Stimulated activated CD4-positive, alpha-beta T cell treated with anti-CD3 and anti-CD28 coated beads, Interleukin-1b, Interleukin-23, amount 100 ng/mL, for 48 hours (primary cell): ENCODE measurements at places on chromosomes 2 and 18.

DNA sequence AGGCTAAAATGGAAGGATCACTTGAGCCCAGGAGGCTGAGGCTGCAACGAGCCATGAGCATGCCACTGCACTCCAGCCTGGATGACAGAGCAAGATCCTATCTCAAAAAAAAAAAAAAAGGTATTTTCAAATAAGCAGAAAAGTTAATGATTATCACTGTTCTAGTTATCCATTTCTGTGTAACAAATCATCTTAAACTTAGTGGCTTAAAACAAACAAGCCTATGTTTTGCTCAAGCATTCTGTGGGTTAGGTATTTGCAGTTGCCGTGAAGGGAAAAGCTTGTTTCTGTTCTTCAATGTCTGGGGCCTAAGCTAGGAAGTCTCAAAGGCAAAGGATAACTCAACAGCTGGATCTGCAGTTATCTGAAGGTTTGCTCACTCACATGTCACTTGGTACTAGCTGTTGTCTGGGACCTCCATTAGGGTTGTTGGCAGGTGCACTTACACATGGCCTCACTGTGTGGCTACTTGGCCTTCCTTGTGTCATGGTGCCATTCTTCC, 14.1 kb downstream of the MFF start:
- DNase-seq = no peak

DNA sequence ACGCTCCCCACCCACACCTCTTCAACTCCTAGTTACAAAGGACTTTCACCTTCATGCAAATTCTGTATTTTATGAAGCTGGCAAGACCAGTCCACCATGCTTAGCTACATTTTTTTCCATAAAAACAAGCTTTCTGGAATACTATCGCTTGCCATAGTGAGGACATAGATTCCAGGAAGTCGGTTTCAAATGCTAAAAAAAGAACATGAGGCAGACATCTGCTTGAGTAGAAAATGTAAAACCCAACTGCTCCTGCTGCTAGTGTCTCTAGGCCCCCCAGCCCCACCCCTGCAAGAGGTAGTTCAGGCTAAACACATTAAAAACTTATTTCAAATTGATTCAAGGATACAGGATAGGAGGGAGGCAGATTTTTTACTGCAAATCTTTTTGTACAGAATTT, 148.9 kb downstream of the SMAD2 start:
- no peak for DNase-seq

DNA sequence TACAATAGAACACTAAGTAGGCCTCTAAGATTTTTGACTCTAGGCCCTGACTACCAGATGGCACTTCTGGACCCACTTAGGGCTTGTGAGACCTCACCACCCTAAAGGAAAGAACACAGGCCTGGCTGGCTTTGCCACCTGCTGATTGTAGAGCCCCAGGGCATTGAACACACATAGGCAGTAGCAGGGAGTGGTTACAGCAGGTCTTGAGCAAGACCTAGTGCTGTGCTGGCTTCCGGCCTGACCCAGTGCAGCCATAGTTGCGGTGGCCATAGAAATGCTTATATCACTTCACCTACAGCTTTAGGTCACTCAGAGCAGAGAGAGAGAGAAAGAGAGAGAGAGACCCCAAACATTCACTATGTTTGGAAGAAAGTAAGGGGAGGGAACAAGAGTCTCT, 223.2 kb downstream of the LRATD1 start:
- no peak for DNase-seq

DNA sequence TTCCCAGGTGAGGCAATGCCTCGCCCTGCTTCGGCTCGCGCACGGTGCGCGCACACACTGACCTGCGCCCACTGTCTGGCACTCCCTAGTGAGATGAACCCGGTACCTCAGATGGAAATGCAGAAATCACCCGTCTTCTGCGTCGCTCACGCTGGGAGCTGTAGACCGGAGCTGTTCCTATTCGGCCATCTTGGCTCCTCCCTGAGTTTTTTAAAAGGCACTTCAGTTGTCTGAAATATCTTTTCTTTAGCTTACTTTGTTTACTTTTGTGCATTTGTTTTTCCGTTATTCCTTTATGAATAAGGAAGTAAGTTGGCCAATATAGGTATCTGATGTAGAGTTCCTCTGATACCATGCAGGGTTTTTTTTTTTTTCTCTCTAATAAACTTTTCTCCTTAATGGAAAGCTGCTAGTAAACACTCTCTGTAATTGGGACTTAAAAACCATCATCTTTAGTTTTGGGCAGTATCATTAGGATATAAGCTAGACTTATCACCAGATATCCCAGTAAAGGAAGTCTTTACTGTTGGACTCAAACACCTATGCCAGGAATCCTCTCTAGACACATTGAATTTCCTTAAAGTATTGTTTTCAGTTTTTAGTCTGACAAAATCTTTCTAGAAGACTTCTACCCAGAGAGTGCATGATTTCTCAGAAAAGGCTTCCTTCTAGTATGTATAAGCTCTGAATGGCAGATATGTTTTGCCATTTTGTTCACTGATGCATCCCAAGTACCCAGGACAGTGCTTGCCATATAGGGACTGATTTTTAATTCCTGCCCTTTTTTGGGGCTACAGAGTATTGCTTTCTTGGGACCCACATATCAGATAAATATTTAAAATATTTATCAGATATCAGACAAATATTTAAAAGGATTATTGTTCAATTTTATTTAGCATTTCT, 35.8 kb upstream of the DYSF start:
- no peak for DNase-seq

DNA sequence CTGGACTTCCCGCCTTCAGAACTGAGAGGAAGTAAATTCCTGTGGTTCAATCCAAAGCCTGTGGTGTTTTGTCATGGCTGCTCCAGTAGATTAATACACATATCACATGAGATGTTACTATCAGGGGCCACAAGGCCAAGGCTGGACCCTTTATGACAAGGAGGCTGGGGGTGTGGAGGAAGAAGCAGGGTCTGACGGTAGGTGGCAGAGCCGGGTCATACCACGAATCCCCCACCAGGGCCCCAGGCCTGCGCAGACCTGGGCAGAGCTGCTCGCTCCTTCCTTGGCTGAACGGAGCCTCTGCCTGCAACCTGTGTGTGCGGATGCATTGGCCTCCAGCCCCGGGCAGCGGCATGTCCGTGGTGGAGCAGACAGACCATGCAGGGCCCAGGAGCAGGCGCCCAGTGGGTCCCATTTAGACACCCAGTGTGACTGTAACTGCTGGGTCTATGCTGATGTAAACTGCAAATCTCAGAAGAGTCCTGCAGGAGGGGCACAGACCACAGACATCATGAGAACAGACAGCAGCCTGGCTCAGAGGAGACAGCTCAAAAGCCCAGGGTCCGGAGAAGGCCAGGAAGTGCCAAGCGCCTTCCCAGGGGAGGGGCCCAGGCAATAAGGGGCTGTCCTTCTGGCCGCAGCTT, 155.2 kb downstream of the PXDN start:
- DNase-seq = no peak

DNA sequence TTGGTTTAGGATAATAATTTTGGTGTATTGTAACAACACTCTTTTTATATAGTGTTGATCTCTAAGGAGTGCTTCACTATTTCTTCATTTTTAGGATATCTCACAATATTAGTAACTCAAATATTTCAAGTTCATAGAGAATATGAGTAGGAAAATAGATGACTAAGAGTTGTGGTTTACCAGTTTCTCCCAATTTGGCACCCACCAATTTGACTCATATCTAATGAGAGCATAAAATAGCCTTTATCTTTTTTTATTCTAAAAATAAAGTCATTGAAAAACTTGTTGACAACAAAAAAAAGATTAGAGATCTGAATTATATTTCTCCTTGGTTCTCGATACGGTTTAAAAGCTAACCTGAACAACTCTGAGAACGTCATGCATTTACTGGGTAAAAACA, 204.0 kb downstream of the PARD3B start:
- no peak for DNase-seq

GRCh38 chr2:202387608-202388342, 11.6 kb downstream of the BMPR2 start:
- DNase-seq = peak; percentile 37

DNA sequence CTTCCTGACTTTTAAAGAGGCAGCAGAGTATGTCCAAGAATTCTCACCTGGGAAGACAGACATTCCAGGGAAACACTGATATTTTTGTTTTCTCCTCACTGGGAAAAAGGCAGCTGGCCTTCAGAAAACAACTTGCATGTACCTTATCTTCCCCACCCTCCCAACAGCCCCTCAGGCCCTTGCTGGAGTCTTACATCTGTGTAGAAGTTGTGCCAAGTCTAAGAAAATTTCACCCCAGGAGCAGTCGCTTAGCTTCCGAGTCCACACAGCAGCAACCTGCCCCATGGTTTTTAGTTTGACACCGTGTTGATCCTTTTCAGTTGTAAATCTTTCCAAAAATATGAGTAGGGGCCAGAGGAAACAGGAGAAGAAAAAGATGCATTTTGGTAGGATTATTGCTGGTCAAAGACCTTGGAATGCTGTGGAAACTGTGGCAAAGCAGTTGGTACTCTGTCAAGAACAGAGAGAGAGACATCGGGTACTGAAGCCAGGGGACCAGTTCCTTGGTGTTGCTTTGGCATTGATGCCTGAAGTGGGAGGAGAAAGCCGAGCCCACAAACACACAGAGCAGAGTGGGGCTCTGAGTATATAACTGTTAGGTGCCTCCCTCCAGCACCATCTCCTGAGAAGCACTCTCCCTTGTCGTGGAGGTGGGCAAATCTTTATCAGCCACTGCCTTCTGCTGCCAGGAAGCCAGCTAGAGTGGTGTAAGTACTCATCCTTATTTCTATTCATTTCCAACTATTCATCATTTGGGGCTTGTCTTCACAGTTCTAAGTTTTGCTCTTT, at the start of gene SLC14A1:
SLC14A1 (plus strand) TSS at position 615 of the 789 bp plus-strand sequence. CDS start 6,140 bp downstream, outside the sequence.
- no peak for DNase-seq

- no peak for DNase-seq
Measured at GRCh38 chr2:127047054-127047453, 59.9 kb downstream of the BIN1 start.

GRCh38 chr18:13628211-13628610, 98.1 kb downstream of the FAM210A start:
- DNase-seq = no peak

- DNase-seq = no peak
Measured at GRCh38 chr18:42326752-42327151, 371.7 kb downstream of the PIK3C3 start.

- DNase-seq = no peak
Measured at GRCh38 chr18:36931106-36931505, 102.2 kb downstream of the KIAA1328 start.

DNA sequence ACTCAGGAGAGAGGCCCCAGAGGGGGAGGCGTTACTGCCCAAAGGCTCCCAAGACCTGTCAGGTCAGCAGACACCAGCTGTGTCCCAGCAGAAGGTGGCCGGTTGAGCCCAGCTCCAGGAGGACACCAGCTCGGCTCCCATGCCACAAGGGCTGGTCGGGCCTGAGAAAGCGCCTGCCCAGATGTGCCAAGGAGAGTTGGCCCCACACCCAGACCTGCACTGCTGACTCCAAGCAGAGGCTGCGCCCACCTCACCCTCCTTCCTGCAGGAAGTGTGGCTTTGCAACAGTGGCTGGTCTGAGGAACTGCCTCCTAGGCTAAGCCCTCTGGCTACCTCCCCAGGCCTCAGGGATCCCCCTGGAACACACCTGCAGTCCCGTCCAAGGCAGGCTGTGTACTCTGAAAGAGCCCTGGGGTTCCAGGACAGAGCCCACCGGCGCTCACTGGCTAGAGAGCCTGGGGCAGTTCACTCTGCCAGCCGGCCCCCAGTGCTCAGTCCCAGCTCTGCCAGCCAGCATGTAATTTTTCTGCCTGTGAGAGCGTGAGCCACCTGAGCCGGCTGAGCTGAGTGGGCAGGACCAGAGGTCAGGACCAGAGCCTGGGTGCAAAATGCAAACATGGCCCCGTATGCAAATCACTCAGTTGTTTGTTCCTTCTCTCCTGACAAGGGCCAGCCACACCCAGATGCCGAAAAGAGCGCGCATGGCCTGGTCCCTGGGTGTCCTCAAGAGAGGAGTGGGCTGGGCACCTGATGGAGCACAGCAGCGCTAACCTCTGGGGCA, 36.9 kb upstream of the PTMA start:
- no peak for DNase-seq

DNA sequence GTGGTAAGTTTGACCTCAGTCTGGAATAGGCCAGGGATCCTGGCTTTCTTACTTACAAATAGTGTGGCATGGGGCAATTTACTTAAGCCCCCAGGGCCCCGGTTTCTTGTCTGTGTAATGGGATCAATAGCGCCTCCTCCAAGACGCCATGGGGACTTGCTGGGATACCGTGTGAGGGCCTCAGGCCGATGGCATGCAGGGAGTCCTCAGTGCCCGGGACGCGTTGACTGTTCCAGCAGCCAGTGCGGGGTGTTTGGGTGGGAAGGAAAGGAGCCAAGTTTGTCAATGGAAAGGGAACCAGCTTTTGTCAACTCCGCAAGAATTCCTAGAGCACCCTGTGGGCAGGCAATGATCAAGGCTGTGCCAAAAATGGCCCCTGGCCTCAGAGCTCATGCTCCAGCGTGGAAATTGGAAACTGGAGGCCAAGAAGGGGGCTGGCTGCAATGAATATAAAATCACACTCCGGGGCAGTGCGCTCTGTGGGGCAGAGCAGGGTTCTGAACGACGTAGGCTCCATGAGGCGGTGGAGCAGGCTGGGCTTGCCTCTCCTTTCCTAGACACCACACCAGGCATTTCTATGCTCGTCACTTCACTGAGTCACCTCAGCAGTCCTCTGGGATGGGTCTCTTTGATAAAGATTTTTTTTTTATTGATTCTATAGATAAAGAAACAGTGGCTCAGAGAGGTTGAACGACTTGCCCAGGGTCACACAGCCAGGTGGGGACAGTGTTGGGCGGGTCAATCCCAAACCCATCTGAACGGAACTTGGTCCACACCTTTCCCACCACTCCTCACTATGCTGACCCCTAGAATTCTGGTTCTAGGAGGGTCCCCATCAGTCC, 56.7 kb upstream of the ASAP2 start:
- DNase-seq = no peak

DNA sequence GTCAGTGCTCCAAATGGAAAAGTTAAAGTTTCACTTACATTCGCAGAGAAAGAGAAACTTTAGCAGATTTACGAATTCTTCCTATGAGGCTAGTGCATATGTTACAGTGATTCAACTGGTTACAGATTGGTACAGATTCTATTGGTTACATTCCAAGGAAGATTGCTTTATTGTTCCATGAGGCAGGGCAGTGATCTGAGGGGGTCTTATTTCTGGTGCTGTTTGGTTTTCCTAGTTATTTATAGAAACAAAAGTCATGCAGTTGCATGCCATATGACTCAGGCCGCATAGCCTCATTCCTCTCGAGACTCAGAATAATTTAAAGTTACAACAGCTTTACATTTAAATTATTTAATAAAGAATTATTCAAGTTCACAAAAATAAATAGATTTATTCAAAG, 385.4 kb upstream of the SYT4 start:
- no peak for DNase-seq

GRCh38 chr2:150232871-150233270, 254.6 kb downstream of the RND3 start:
- DNase-seq = no peak

DNA sequence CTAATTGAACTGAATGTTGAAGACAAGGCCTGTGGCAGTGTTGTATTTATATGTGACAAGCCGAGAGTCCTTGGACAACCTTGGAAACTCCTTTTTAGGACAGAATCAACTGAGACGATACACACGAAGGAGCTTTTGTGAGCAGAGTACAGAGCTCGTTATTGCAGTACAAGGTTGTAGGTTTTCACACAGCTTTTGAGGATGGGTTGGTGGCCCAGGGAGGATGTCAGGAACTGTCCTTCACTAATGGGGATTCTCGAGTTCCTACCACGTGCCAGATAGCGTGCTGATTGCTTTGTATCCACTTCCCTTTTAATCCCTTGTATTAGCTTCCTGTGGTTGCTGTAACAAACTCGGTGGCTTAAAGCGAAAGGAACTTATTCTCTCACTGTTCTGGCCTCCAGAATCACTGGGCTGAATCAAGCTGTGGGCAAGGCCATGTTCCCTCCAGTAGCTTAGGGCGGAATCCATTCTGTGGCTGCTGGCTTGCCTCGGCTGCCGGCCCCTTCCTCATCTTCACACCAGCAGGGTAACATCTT, 20.2 kb downstream of the INPP4A start:
- no peak for DNase-seq
